Fibroblast of skin of right quadriceps (primary cell): ENCODE measurements at places on chromosomes 12 and 14.

DNA sequence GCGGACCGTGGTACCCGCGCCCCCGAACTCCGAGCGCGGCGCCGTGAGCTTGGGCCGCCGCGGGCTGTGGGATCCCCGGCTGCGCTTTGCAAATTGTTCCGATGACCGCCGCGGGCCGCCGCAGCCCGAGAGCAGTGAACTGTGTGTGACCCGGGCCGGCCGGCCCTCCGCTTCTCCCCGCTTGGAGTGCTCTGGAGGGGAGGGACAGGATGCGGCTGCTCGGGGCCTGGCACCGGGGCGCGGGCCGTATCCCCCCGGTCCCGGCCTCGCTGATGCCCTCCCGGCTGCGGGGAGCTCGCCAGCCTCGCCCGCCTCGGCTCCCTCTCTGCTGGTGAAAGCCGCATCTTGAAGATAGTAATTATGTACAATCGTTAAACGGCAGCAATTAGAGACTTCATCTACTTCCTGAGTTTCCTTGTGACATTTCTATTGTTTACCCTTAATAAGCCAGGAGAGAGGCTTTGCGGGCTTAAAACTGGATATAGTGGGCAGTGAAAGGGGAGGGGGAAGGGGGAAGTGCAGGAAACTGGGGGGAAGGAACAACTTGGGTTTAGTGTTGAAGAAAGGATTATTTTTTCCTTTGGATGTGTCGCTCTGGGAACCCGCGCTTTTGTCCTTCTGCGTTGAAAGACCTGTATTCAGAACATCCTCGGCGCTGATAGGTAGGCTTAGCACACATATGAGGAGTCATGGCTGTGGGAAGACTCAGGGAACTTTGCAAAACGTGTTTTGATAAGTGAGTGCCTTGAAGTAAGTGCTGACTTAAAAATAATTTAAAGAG, 1.2 kb downstream of the PELI2 start:
- peak; percentile 10 for DNase-seq

- no peak for DNase-seq
These were observed 27.7 kb upstream of the TMED10 start for GRCh38 chr14:75204116-75204515.

- no peak for DNase-seq
These were observed 152.3 kb upstream of the C14orf180 start for GRCh38 chr14:104427131-104427851.

- no peak for DNase-seq
These were observed 18.3 kb upstream of the AMIGO2 start for GRCh38 chr12:47098099-47098498.

GRCh38 chr12:120984351-120984898, 6.1 kb downstream of the HNF1A start:
- DNase-seq, result no peak

DNA sequence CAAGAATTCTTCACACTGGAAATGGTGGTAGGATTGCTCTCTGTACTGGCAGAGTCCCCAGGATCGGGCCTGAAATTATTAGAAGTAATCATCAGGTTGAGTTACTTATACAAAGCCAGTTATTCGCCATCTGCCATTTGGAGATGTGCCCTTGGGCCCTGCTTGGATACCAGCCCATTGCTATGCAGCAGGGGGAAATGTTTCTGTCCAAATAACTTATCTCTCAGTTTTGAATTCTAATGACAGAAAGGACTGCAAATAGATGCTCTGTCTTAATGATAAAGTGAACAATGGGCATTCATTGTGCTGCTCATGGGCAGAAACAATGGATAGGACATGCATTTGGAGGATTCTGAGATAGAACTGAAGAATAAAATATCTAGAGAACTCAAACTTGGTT, 139.1 kb upstream of the PELI2 start:
- no peak for DNase-seq

- DNase-seq, result no peak
These were observed 12.5 kb upstream of the AVPR1A start for GRCh38 chr12:63163541-63163940.

DNA sequence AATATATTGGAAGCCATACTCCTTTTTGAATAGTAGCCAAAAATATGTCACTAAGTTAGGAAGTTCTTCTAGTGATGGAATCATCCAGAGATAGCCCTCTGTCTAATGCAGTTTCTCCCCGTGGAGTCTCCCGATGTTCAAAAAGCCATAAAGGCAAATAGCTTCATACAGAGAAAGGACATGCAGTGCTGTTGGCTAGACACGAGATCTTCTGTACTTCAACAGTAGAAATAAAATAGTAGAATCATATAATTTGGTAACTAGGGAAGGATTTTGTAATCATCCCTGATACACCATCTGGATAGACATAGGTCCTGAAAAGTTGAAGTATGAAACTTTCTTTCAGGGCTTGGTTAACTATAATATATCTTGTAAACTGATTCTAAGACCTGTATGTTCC, 27.6 kb downstream of the LRFN5 start:
- no peak for DNase-seq

DNA sequence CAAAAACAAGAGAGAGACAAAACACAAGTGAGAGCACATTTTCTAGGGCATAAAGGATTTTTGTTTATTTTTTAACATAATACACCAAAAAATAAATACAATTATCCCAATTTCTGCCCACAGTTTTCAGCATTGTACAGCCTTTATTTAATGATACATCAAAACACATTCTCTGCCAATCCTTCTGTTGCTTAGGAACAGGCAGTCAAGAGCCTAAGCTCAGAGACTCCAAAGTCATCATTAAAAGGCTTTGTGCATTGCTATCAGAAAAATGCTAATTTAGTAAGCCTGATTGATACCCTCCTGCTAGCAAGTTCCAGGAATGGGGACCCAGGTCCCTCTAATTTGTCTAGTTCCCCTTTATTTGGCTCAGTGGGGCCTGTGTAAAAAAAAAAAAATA, 536.5 kb downstream of the RPS29 start:
- DNase-seq, result no peak

DNA sequence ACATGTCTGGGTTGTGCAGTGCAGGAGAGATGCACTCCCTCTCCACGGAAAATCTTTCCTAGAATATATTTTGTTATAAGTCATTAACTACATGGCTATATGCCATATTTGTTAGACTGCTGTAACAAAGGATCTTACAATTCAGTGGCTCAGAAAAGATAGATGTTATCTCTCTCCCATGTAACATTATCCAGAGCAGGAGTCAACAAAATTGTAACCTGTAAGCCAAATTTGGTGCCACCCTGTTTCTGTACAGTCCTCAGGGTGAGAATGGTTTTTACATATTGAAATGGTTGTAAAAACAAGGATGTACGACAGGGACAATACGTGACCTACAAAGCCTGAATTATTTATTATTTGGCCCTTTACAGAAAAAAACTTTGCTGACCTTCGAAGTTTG, 155.5 kb downstream of the KIF21A start:
- no peak for DNase-seq

DNA sequence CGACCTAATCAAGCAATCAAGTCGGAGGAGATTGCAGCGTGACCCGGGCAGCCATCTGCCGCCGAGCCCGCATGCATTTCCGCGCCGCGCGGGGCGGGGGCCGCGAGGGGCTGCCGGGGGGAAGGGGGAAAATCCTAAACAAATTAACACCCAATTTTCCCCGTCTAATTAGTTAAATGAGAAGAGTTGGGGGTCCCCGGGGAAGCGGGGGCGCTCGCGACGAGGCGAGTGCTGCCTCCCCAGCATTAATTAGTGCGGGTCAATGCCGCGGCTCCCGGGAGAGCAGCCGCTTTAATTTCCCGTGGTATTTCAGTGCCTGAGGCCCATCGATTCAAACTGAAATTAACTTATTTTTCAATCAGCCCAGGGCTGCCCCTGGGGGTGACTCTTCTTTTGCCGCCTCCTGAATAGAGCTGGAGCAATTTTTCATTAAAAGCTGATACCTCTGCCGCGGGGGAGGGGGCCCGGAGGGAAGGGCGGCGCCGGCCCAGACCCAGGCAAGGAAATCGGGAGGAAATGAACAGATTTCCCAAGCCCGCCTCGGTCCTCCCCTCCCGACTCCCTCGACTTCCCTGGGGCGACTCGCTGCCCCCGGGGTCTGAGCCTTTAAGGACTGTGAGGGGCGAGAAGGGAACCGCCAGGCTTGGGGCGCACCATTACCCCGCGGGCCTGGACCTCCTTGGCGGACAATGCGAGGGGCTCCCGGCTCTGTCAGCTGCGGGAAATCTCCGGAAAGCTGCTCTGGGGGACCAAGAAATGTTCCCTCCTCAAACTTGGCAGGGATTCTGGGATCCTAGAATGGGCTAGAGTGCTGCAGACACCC, 18.9 kb downstream of the VSX2 start:
- DNase-seq, result no peak

DNA sequence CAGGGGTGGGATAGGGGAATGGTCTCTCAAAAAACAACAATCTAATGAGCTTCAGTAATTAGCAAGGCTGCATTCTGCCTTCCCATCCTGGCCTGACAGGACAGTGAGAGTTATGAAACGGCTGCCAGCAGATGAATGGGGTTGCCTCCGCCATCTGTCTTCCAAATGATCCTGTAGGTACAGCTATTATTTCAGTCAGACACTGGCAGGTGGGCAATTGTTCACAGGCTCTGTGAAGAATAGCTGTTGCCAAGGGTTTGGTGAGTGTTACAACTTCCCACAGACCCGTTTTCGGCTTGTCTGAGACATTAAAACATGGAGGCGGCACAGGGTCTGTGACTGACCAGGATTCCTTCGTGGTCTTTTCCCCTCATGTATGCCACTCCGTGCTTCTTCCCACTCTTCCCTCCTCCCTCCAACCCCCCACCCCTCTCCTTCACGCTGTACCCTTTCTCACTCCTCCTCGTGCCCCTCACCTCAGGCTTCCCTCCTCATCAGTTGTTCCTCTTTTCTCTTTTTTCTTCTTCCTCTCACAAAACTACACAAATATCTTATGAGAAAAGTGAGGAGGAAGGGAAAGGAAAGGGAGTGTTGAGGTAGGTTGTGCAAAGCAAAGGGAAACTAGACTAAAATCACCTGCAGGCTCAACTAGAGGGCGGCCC, 160.8 kb upstream of the GZMB start:
- no peak for DNase-seq

DNA sequence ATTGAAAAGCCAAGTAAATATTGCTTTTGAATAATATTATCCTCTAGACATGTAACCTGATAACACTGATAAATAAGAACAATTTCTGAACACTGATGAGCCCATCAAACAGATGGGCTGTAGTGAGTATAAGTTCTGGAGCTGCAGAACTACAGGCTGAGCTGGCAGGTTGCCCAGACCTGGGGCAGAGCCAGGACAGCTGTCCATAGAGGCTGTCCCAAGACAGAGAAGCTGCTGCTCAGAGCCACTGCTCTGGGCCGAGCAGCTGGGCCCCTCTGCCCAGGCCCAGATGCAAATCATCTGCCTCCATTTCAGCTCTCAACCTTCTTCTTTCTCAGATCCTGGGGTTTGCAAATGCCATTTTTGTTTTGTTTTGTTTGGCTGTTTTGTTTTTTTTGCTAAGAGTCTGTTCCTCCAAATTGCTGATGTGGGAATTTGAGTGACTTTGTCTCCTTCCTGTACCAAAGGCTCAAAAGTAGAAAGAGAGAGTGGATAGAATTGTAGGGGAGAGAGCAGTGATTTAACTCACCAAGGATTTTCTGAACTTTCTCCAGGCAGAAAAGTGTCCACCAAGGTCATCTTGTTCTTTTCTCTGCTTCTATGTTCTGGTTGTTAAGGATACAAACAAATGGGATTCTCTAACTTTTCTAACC, 4.0 kb upstream of the TESPA1 start:
- no peak for DNase-seq

DNA sequence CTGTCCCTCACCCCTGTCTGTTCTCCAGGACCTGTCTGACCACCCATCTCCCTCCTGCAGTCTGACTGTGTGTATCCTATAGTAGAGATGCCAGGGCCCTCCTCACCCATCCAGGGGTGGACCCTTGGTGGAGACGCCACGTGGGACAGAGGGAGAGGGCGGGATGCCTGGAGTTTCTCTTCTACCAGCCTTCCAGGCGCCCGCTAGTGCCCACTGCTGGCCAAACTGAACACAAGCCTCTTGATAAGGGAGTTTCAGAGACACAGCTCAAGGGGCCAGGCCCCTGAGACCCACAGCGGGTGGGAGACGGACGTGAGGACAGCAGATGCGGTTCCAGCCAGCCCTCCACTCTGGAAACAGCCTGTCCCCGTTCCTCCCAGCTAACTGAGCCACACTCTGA, 147.3 kb downstream of the RBM19 start:
- DNase-seq, result no peak

DNA sequence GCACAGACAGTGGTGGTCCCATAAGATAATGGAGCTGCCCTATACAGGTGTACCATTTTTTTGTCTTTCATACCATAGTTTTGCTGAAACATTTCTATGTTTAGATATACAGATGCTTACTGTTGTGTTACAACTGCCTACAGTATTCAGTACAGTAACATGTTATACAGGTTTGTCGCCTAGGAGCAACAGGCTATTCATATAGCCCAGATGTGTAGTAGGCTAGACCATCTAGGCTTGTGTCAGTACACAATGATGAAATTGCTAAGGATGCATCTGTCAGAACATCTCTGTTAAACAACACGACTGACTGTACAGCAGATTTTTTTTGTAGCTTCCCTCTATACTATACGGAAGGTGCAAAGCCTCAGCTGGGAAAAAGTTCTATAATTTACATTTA, 30.5 kb downstream of the RAD9B start:
- no peak for DNase-seq

DNA sequence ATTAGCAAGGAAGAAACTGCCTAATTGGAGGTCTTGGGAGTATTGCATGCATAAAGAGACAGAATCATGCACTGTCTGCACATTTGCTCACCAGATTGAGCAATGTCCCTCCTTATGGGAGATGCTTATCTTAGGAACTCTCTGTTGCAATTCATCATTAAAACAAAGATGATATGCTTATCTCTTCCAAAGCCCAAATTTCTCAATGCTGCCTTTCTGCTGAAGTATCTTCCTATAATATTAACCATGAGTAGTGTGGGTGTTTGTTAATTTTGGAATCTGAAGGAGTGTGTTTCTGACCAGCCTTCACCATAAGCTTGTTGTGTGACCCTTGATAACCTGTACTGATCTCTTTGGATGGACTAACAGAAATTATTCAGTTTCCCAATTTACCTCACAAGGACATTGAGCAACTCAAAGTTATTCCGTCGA, 1257.6 kb upstream of the FLRT2 start:
- peak; percentile 18 for DNase-seq

GRCh38 chr14:75010472-75011093, 7.9 kb downstream of the EIF2B2 start:
- no peak for DNase-seq
